Cortex of kidney (tissue), 1 donor: ENCODE measurements at places on chromosomes 1 and 21.

DNA sequence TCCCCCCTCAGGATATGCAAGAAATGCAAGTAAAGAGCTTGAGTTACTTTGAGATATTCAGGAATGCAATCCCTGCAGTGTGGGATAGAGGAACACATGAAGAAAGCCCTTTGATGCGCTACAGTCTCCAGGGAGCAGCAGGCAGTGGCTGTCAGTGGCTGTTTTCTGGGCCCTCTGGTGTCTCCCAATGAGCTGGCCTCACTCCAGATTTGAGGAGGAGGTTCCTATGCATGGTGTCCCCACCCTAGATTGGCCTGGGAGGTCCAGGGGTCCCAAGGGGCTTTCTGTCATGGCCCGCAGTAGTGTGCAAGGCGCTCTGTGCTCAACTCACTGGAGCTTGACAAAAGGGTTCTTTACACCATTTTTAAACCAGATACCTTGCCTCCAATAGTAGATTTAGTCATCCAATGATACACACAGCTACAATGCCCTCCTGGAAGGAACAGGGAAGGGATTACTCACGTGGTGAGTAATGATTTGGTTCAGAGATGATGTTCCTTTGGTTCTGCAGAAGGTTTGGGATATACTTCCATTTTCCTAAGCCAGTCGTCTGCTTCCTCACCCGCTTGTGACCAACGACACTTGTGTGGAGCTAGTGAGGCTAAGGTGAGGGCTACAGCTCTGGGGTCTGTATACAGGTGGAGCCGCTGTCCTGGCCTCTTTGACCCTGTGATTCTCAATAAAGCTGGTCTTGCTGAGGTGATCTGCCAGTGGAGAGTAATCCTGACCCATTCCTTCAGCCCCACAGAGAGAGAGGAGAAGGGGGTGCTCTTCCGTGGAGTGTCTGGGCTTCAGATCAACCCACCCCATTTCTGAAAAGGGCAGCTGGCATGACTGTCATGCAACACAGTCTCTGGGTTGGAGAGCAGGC, 6.6 kb downstream of the BATF3 start:
- no peak for DNase-seq

DNA sequence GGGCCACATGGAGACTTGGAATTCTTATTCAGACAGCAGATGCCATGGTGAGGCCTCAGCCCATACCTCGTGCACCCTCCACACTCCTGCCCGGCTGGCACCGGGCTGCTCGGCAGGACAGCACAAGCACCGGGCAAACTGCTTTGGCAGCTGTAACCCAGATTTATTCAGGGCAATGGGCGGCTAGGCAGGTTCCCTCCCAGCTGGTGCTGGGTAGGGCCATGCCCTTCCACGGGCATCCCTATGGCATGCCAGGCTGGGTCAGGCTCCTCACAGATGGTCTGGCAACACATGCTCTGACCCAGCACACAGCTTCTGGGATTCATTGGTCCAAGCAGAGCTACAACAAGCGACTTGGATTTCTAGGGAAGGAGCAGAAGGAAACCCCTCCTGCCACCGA, 53.4 kb downstream of the ATP1A1 start:
- DNase-seq = no peak

- no peak for DNase-seq
These were observed 44.3 kb upstream of the HPDL start for GRCh38 chr1:45282351-45282750.

- no peak for DNase-seq
These were observed 23.9 kb downstream of the APP start for GRCh38 chr21:26146681-26147080.
